ENCODE measurements at places on chromosomes 3 and 15. TPM values are rescaled to one million over a fixed set of nuclear protein-coding genes. Genes with fewer than 3 reads are reported as not detected.

Gene CLDN16
- not detected for total RNA-seq

Gene NTRK3
- total RNA-seq: 25.4 TPM

Gene TRIM42
- not detected for total RNA-seq

Gene RNU5B-1
- not detected for total RNA-seq

Gene TMCO5A
- not detected for total RNA-seq

Gene CTXN2
- not detected for total RNA-seq

Gene SELENOS
- total RNA-seq: 173 TPM

Gene GOLGA8T
- 2.0 TPM for total RNA-seq

Gene CACNA2D3
- not detected for total RNA-seq

Gene GOLGA6B
- not detected for total RNA-seq

Gene COL7A1
- 138 TPM for total RNA-seq

Gene STARD5
- 2.1 TPM for total RNA-seq

Gene MESP2
- 0.30 TPM for total RNA-seq

Gene MCF2L2
- 0.07 TPM for total RNA-seq

Gene CLDN1
- 23.3 TPM for total RNA-seq

Measured in A549 treated with GW870086 at 1 μM for 4 hours (cell line).